Activated T-cell treated with anti-CD3 and anti-CD28 coated beads for 4 hours (primary cell): ENCODE measurements at places on chromosomes 3 and 15.

DNA sequence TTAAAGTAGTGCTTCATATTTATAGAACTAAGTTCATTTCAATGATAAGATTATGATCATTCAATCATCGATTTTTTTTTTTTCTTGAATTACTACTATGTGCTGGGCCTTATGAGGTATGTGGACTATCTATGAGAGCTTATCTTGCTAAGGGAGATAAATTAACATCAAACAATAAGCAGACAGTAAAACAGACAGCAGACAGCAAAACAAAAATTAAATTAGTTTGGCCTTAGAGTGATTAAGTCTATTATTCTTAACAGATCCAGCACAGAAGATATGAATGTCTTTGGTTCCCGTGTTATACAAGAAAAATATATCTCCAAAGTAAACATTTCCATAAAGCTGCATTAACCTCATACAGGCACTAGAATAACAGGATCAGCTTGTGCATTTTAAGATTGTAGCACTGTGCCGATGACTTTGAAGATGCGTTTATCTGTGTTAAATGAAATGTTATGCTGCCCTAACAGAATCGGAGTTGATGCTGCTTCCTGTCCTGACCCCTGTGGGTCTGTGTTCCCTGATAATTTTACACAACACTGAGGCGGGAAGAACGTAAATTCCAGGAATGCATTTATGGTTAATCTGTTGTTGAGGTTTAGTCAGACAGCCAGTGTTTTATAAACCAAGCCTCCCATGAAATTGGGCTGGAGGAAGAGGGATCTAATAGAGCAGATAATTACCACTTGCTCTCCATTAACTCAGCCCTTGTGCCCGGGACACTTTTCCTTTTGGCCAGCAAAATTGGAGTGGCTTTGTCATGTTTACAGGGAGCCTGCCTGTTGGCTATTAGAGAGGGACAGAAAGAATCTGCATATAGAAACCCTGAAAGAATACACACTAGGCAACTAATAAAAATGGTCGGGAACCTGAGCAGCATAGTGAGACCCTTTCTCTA lies 80.8 kb downstream of the GHSR start:
- no peak for DNase-seq

- DNase-seq, result no peak
These were observed 93.4 kb upstream of the CTDSPL start for GRCh38 chr3:37768107-37768809.

GRCh38 chr3:162994165-162994564 lies 1497.6 kb downstream of the OTOL1 start:
- no peak for DNase-seq

- DNase-seq, result no peak
These were observed 197.8 kb downstream of the TBC1D5 start for GRCh38 chr3:17544632-17545031.

DNA sequence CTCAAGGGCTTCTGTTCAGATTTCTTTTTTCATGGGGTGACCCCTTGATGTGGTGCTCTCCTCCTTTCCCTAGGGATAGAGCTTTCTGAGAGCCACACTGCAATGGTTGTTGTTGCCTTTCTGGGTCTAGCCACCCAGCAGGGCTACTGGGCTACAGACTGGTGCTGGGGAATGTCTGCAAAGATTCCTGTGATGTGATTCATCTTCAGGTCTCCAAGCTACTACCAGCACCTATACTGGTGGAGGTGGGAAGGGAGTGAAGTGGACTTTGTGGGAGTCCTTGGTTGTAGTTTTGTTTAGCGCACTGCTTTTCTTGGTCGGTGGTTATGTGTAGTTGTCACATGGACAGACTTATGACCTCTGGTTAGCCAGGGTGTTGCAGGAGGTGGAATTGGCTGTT lies 392.3 kb upstream of the CNTN6 start:
- no peak for DNase-seq

GRCh38 chr3:161510510-161511260 lies 14.1 kb downstream of the OTOL1 start:
- DNase-seq, result no peak

GRCh38 chr3:197737749-197738462 lies 1.2 kb upstream of the RUBCN start:
- no peak for DNase-seq

DNA sequence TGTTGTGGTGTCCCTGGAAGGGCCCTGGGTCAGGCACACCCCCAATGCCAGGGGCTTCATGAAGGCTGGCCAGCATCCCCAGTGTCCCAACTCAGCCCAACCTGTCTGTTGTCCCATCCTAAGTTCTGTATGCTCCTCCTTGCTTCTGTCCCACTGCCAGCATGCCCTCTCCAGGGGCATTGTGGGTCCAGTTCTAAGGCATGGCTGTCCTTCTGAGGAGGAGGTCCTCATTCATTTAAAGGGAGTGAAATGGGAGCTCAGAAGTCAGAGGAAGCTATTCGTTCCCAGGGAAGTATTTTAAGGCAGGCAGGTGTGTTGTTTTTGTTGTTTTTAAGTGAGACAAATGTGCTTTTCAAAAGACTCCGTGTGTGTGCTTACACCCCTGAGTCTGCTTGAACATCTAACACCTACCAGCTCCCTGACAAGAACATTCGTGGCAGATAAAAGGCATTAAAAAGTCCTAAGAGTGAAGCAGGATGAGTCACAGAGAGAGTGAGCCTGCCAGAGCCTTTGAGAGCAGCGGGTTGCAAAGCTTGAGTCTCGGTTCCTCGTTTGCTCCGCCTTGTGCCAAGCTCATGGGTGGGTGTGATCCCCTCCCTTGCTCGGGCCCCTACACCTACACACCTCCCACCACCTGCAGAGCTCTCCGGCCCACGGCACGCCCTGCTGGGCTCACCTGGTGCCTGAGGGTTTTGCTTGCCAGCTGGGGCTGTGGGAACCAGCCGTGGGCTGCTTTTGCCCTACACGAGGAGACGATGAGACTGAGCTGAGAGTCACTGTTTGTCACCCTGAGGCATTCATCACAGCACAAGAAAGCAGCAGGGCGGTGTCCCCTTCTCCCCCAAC lies 183.4 kb upstream of the TOPAZ1 start:
- DNase-seq, result peak; percentile 35

DNA sequence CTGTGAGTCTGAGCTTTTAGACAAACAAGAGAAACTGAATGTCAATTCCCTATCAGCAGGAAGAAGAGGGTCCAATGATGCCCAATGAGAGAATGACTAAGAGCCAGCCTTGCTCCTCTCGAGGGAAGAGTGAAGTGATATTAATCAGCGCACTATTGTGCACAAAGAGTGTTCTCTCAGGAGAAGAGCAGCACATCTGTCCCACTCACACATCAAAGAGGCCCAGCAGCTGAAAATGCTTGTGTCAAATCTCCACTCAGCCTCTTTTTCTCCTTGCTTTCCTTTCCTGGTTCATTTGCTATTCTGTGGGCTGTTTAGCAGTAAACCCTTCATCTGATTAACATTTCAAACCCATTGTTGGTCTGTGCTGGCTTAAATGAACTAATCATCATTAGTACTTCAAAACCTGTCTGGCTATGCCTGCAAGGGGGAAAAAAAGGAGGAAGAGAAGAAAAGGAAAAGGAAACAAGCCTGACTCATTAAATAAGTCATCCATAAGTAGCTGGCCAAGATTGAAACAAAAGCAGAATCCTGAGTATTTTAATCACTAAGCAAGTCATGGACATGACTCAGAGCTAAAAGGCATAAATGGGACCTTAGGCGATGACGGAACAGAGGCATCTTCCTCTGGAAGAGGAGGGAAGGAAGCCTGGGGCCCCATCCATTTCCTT lies 912.7 kb downstream of the TUSC7 start:
- no peak for DNase-seq

GRCh38 chr3:111299192-111299615 lies 227.6 kb downstream of the NECTIN3 start:
- no peak for DNase-seq

DNA sequence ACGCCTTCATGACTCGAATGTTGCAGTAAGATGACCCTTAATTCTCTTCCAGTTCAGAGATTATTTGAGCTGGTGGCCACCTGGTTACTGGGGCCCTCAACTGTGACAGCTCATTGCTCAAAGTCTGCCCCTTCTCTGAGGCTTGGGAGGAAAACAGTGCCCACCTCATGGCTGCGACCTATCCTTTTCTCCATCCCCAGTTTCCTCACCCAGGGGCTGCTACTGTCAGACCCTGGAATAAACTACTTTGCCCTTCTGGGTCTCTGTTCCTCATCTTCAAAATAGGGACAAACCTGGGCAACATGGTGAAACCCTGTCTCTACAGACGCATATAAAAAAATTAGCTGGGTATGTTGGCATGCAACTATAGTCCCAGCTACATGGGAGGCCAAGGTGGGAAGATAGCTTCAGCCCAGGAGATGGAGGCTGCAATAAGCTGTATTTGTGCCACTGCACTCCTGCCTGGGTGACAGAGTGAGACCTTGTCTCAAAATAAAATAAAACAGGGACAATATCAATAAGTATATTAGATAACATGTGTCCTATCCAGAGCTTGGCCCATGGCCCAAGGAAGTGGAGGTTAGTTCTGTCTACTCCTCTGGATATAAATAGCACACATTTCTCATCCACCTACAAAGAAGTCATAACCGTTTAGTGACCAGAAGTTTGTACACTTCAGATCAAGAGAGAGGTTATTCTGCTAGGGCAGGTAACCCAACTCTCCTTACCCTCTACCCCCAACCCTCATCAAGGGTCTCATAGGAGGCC lies 2.2 kb upstream of the RASL12 start:
- DNase-seq, result no peak

DNA sequence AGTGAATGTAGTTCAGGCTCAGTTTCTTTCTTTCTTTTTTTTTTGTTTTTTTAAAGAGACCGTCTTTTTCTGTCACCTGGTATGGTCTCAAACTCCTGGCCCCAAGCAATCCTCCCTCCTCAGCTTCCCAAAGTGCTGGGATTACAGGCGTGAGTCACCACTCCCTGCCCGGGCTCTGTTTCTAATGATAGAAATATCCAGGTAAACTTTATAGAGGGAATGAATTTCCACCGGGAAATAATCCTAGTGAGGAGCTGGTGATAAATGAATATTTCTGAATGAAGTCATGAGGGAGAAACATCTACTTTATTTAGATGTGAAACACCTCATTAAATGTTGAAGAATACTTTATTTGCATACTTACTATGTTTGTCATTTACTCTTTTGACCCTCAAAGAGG lies 7.2 kb downstream of the RNF13 start:
- no peak for DNase-seq

GRCh38 chr15:50164458-50164857 lies 17.5 kb upstream of the SLC27A2 start:
- no peak for DNase-seq

DNA sequence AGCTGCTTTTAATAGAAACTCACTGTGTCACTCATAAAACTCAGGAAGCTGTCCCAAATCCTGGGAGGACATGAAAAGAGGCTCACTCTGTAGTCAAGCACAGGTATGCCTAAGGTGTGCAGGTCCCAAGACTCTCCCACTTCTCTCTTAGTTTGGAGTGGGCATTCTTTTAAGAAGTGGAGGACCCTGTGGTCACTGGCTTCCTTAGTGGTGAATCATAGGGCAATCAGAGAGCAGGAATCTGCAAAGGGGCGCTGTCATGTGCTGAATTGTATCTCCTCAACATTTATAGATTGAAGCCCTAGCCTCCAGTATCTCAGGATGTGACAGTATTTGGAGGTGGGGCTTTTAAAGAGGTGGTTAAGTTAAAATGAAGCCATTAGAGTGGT lies 47.2 kb upstream of the ZBTB38 start:
- no peak for DNase-seq

DNA sequence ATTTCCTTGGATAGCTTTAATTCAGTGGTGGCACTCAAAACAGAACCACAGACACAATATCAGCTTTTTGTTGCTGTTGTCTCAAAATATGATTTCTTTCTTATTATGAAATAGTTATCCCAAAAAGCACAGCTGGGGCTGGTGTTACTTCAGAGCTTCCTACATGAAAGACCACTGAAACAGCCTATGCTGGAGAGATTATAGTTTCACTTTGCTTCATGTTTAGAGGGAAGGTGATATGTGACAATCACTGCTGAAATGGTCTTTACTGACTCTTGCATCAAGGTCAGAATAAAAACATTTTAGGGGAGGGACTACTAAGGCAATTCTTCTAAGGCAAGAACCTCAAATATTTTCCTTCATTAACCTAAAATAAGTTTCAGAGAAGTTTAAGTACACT lies 190.7 kb downstream of the TNIK start:
- no peak for DNase-seq

DNA sequence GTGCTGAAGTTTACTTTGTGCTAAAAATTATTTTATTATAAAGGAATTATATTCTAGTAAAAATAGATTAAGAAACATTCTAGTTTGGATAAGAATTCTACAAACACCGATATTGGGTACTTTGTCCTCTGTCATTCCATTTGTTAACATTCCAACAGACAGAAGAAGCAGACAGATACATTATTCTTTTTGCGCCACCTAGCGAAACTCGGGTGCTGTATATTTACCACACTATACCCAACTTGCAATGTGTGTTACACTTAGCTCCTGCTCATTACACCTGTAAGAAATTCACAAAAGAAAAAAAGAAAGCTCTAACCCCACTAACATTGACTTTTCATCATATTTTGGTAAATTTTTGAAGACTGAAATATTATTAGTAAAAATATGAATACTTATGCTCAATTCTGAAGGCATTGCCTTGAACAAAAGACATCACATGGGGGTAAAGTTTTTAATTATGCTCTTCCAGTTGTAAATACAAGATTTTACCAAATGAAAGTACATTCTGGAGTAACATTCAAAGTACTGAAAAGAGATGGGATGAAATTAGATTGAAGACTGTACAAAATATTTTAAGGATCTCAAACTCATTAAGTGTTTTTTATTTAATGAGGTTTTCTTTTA lies 136.5 kb upstream of the MLF1 start:
- DNase-seq, result peak; percentile 7

GRCh38 chr3:64867224-64867623 lies 179.4 kb upstream of the ADAMTS9 start:
- no peak for DNase-seq

GRCh38 chr3:195407531-195408409 lies 35.0 kb downstream of the ACAP2 start:
- DNase-seq, result no peak

GRCh38 chr3:195612075-195612800 lies 28.5 kb upstream of the APOD start:
- DNase-seq, result no peak

- no peak for DNase-seq
These were observed 14.4 kb upstream of the TBL1XR1 start for GRCh38 chr3:177211503-177212277.

GRCh38 chr15:44275150-44275830 lies 13.2 kb upstream of the GOLM2 start:
- DNase-seq, result no peak

DNA sequence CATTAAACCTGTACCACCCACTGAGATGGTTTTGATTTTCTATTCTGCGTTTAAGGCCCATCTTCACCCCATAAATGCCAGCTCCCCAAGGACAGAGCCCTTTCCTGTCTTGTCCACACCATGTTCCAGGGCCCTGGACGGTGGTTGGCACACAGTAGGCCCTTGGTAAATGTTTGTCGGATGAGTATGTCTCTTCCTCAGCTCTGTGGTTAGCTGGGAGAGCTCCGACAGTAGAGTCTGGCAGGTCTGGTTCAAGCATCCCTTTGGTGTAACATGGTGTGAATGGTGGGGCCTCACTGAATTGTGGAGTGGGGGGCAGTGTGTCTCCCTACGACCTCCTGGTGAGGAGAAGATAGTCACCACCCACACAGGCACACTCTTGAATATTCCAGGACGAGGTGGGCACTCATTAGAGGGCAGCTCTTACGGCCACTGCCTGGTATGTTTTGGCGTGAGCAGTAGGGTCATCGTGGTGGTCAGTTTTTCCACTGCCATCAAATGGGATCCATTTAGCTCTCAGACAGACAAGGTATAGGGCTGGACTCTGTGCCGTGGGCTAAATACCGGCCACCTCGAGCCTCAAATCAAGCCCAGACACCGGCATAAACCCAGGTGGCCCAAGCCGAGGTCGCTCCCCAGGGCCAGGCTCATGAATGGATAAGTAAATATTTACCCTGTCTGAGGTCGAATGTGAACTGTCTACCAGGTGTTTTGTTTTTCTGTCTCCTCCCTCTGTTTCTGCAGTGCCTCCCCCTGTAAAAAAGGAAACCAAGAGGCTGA lies 61.3 kb downstream of the SMAD3 start:
- DNase-seq, result no peak
